HAP-1 (cell line): ENCODE measurements at places on chromosomes 12 and 14.

- DNase-seq, result no peak
Observed at GRCh38 chr14:25041484-25041883, 8.5 kb downstream of the STXBP6 start.

- no peak for DNase-seq
Observed at GRCh38 chr14:34930591-34931091, 52.2 kb upstream of the SRP54 start.

- no peak for DNase-seq
Observed at GRCh38 chr14:46472261-46472660, 179.3 kb downstream of the RPL10L start.

DNA sequence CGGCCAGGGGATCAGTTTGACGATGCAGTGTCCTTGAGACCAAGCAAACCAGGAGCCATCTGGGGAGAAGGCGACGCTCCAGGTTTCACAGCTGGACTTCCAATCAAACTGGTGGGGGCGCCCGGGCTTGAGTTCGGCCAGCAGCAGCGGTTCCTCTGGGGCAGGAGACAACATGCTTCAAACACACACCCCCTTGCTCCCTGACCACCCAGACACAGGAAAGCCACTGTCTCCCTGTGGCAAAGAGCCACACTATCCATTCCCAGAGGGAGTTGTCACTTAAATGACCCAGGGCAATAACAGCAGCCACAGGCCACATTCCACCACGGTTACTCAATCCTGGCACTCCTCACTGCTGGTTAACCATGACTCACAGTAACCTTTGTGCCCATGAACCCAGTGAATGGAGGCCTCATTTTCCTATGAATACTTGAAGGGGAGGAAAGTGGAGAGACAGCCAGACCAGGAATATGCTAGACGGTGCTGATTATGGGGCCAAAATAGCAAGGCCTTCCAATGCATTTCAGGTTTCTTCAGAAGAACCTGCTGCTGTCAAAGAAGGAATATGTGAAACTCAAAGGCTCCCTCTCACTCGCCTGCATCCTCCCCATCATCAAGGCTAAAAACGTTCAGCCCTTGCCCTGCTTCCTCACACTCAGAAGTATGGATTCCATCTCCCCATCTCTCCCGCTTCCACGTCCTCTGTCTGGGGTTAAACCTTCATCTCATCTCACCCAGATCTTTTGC is 8.5 kb downstream of the WSB2 start:
- DNase-seq, result no peak

- no peak for DNase-seq
Observed at GRCh38 chr14:50364792-50365191, 31.9 kb downstream of the CDKL1 start.

DNA sequence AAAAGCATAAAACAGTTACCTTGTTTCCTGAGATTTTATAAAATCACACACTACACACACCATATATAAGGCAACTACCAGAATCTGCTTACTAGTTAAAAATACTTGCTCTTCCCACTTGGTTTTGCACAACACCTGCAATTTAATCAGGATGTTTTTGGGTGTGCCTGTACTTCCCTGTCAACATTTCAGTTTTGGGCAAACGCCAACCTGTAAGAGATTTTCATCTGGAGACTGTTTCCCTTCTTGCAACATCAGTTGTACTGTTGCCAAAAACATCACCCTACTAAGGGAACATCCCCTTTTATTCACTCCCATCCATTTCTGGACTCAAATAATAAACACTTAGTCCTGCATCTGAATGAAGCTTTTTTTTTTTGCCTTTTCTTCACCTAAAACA is 172.3 kb downstream of the DUSP6 start:
- DNase-seq, result no peak

GRCh38 chr12:130668286-130669204 is 47.6 kb downstream of the RIMBP2 start:
- DNase-seq, result no peak

DNA sequence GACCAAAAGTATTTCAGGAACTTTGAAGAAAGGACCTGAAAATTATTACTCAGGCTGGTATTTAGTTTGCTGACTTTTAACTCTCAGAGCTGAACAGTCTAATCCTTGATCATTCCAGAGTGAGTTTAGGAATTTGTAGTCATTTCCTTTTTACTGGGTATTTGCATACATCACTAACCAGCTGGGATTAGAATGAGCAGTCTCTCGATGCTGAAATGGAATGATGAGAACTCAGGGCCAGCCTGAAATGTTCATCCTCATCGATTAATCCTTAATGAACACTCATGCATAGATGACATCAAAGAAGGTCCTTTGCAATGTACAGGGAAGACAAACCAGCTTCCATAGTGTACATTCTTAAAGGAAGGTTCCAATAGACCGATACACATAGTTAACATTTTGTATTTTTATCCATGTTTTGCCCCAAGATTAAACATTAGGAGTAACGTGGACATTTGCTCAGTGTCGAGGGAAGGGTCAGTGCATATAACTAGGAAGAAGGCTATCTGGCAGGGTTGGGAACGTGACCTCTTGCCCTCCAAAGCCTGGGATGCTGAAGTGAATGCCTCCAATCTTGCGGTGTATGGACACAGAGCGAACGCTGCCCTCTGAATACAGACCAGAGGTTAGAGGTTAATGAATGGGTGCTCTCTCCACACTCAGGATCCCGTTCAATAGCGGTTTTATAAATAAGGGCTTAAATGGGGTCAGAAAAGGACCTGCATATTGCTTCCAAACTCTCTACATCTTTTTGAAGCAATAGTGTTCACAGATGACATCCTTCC is 14.5 kb downstream of the FBXL14 start:
- no peak for DNase-seq

DNA sequence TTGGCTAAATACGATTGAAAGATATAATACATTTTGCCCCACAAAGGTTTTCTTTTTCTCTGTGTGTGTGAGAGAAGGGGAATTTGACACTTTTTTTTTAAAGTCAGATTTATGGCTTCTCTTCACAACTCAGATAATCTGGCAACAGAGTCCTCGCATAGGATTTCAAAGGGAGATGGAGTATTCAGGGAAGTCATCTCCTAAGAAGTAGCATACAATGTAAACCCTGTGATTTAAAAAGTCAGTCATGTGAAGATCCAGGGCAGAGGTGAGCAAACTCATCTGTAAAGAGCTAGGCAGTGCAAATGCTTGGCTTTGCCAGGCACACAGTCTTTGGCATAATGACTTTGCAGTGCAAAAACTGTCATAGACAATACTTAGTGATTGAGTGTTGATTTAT is 1526.3 kb downstream of the AACS start:
- no peak for DNase-seq

- DNase-seq, result no peak
Observed at GRCh38 chr12:108548954-108549521, 11.9 kb downstream of the SART3 start.
